ENCODE measurements at places on chromosomes 6 and 20. TPM values are rescaled to one million over a fixed set of nuclear protein-coding genes. Genes with fewer than 3 reads are reported as not detected.

The SLC44A4 gene
- not detected for total RNA-seq

The KIF13A gene
- total RNA-seq: 60.5 TPM

The TNF gene
- total RNA-seq: 0.53 TPM

The SEMG1 gene
- total RNA-seq: not detected

The SMLR1 gene
- total RNA-seq: not detected

The C20orf144 gene
- total RNA-seq: 0.29 TPM

All from left cardiac atrium (tissue), 4 donors.